ENCODE measurements at places on chromosomes 2 and 18. TPM values are rescaled to one million over a fixed set of nuclear protein-coding genes. Genes with fewer than 3 reads are reported as not detected.

The CD302 gene
- 194 TPM for total RNA-seq

The EVA1A gene
- 1.3 TPM for total RNA-seq

DNA sequence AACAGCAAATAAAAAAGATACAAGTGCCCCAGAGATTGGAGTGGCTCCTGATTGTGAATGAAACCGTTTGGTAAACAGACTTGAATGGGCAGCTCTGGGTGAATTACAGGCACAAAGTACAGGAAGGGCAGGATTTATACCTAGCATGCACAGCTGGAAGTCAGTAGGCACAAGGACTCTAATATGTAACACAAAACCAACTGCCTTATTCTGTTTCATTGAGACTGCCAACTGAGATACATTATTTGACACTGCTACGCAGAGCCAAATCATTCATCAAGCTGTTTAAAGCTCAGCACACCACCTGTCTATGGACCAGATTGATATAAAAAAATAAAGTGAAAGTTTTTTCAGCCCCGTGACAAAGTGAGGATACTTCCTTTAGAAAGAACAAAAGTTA is 541.2 kb downstream of the NUP35 start:
- no peak for DNase-seq

DNA sequence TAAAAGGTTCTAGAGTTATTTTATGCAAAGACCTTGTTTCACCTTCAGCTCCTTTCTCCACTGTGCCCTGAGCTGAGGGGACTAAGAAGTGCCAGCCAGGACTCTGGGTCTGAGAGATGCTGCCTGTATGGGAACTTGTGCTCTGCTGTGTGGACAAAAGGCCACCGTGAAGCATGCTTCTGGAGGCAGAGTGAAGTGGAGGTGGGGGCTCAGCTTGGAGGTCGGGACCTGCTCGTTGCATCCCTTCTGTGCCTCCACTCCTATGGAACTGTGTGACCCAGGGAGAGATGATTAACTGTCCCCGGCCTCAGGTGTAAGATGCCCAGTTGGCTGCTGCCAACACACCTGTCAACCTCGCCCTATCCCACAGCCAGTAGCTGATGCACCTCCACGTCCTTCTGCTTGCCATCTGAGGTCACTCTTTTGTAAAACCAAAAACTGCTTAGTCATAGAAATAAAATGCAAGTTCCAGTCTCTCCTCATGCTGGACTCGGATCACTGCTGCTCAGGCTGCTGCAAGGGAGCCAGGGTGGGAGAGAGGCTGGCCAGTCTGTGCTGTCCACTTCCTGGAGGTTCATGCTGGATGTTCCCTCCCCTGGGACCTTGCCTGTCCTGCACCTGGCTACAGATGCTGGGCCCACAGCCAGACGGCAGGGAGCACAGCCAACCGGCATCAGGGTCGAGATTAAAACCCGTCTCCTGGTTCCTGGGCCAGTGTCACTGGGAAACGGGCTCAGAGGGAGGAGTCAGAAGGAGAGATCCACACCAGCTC is 113.2 kb downstream of the ACKR3 start:
- no peak for DNase-seq

- DNase-seq, result no peak
Measured at GRCh38 chr18:50981381-50981780, 13.5 kb downstream of the ELAC1 start.

All from omental fat pad (tissue), 4 donors.